ENCODE measurements at places on chromosomes 5 and 9. TPM values are rescaled to one million over a fixed set of nuclear protein-coding genes. Genes with fewer than 3 reads are reported as not detected.
A peak's percentile ranks its signal among the peaks of the same experiment; 100 is the strongest.

The PTTG1 gene
- 67.4 TPM for polyA plus RNA-seq

DNA sequence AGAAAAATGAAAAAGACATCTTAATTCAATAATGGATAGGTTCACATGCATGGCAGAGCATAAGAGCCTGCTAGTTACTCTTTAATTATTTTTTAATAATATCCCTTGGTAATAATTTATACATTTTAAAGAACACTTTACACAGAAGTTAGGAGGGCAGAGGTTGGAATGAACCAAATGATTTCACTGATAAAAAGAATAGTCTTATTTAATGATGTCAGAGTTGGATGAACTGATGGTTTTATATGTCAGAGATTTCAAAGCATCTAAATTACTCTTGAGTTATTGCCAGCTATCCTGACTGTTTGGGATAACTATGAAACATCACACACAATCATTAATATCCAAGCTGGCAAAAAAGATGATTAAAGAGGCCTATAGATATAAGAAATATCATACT lies 244.8 kb downstream of the CSNK1G3 start:
- no peak for DNase-seq

The SLCO6A1 gene
- polyA plus RNA-seq: not detected

The CDO1 gene
- 2.2 TPM for polyA plus RNA-seq

DNA sequence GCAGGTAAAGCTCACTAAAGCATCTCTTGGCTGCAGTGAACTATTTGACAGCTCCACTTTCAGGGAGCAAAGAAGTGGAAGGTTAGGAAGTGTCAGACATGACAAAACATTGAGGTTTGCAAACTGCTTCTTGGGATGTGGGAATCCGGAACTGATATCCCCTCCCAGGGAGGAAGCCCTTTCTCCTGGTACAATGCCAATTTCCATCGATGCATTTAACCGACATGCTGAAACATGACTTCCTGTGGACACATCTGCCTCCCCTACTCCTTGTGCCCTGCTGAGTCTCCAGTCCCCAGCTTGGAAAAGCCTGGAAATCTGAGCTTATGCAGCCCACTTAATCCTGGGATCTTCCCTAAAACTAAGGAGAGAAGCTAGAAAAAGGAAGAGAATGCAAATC lies 323.1 kb upstream of the DAP start:
- no peak for DNase-seq

The MARCHF11 gene
- not detected for polyA plus RNA-seq

GRCh38 chr5:6728011-6728794 lies 15.0 kb downstream of the TENT4A start:
- no peak for DNase-seq

The RELL2 gene
- 3.1 TPM for polyA plus RNA-seq

DNA sequence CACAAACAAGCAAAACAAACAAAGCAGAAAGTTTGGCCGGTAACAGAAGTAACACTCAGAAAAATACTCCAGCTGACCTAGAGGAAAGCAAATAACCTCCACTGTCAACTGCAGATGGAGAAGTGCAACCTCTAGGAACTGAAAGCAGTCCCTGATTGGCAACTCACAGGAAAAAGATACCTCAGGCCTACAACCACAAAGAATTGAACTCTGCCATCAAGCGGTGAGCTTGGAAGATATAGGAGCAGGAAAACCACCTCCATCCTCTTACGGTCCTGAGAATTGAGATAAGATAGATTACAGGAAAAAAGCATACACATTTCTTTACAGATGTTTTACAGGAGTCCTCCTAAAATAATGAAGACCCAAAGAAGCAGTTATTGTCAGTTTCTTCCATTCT lies 184.5 kb downstream of the PDZD2 start:
- DNase-seq: no peak

The PPP3R2 gene
- not detected for polyA plus RNA-seq

DNA sequence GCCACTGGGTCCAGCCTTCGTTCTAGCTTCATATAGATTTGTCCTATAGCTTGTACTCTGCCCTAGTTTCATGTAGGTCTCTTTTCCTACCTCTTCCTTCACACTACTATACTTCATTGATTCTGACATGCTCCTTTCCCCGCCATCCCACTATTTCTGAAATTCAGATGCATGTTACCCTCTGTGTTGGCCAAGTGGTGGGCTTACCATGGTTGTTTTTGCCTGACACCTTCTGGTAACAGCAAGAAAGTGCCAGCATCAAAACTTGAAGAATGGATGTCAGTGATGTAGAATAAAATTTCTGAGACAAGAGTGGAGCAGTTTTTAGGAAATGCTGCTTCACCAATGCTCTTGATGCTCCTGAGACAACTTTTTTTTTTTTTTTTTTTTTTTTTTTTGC lies 19.5 kb upstream of the SERINC5 start:
- no peak for DNase-seq

The LMBRD2 gene
- polyA plus RNA-seq: 4.1 TPM

DNA sequence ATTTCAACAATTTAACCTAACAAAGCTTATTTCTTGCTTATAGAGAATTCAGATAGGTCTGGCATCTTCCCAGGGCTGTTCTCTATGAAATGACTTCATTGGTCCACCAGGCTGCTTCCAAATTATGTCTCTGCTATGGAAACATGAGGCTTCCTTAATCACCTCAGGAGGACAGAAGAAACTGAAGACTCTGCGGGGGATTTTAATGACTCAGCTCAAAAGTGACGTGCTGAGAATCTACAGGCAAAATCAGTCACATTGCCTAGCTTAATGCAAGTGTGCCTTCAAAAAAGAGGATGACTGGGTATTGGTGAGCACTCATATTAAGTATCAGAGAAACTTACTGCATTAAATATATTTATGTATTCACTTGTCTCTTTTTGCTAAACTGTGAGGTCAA lies 315.5 kb upstream of the RGMB start:
- peak; percentile 44 for DNase-seq

The LCN6 gene
- polyA plus RNA-seq: not detected

DNA sequence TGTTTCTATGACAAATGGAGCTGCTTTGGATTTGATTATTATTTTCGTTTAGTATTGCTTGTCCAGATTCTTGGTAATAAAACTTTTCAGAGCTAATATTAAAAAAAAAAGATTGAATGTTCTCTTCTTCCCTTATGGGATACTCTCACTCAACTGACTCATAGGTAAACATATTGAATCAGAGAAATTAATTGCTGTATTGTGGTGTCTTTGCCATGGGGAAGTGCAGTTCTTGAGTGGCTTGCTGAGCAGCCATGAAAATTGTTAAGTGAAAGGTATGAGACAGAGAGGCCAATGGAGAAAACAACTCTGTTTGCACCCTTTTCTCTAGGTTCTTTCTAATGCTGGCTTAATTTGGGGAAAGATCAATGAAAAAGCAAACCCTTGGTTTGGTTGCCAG lies 149.9 kb upstream of the HMHB1 start:
- DNase-seq: no peak

Measured in AG04450 (cell line).